Stimulated activated CD4-positive, alpha-beta T cell treated with anti-CD3 and anti-CD28 coated beads, Interleukin-15, amount 100 ng/mL, for 1 hour (primary cell): ENCODE measurements at places on chromosomes 1 and 21.

GRCh38 chr1:3282186-3282585 is 172.3 kb upstream of the ARHGEF16 start:
- DNase-seq = no peak

- DNase-seq = no peak
Measured at GRCh38 chr1:238778113-238778512, 608.3 kb upstream of the CHRM3 start.

GRCh38 chr1:205071028-205071409 is 13.2 kb downstream of the TMEM81 start:
- no peak for DNase-seq

GRCh38 chr21:37005548-37006485 is 685 bp upstream of the RIPPLY3 start:
- no peak for DNase-seq

DNA sequence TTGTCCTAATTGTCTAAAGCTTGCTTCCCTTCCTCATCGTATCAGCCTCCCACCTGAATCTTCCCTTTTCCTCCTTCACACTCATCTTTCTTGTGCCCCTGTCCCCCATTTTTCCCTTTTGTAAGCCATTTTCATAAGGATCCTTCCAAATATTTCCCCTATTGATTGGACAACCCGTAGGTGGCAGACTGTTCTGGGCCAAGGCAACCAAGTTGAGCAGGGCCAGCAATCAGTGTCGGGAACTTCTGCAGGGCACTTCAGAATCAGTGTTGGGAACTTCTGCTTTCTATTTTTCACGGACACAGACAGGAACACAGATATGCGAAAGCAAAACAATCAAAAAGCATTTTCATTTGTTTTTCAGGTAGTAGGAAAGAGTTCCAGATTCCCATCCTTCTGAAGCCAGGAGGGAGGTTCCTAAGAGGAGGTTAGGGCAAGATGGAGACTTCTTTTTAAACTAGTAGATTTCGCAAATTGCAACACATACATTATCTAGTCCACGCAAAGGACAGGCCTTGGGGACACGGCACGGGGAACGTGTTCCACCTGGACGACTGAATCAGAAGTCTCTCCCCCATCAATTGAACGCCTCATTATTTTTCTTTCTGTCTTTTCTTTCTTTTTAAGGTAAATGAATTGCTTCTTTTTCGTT is 691 bp upstream of the MPZL1 start:
- no peak for DNase-seq

- no peak for DNase-seq
Measured at GRCh38 chr1:202046748-202047708, 36.6 kb downstream of the ELF3 start.

GRCh38 chr1:2070016-2070415 is 19.8 kb downstream of the PRKCZ start:
- no peak for DNase-seq

- DNase-seq = no peak
Measured at GRCh38 chr1:3031401-3032221, 10.3 kb downstream of the ACTRT2 start.
